Astrocyte (in vitro differentiated cells and primary cell): ENCODE measurements at places on chromosomes 4 and X. TPM values are rescaled to one million over a fixed set of nuclear protein-coding genes. Genes with fewer than 3 reads are reported as not detected.

RPL39 gene
- 1,404 and 1,492 TPM in 2 replicates for total RNA-seq

TRIM2 gene
- 46.4 and 51.8 TPM in 2 replicates for total RNA-seq

ZNF185 gene
- 7.8 and 16.2 TPM in 2 replicates for total RNA-seq

MAGEA2 gene
- 6.1 and 7.1 TPM in 2 replicates for total RNA-seq

DNA sequence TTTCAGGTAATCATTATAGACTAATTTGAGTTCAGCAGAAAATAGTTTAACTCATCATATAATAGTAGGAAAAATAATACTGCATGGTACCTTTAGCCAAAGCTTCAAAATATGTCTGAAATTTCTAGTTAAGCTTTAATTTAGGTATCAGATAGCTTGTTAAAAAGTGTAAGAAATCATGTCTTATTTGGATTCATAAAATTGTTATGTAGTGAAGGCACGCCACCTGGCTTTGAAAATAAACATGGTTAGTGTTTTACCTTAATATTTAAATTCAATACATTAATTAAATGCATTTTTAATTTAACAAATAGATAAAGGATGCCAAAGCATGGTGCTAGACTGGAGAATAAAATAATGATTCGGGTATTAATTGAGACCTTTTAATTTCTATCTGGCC lies 211.4 kb downstream of the FSTL5 start:
- H3K27me3 ChIP-seq: no peaks in the 10 kb centered on the region
- DNase-seq: no peak
- no peaks in the 10 kb centered on the region for H3K36me3 ChIP-seq
- no peak overlapping the region for H3K27ac ChIP-seq
- no peak overlapping the region for H3K4me3 ChIP-seq

GRCh38 chrX:53379747-53380146 lies 42.7 kb downstream of the SMC1A start:
- H3K4me3 ChIP-seq: no peak overlapping the region
- no peak for DNase-seq
- no peaks in the 10 kb centered on the region for H3K27me3 ChIP-seq
- no peaks in the 10 kb centered on the region for H3K4me1 ChIP-seq

DNA sequence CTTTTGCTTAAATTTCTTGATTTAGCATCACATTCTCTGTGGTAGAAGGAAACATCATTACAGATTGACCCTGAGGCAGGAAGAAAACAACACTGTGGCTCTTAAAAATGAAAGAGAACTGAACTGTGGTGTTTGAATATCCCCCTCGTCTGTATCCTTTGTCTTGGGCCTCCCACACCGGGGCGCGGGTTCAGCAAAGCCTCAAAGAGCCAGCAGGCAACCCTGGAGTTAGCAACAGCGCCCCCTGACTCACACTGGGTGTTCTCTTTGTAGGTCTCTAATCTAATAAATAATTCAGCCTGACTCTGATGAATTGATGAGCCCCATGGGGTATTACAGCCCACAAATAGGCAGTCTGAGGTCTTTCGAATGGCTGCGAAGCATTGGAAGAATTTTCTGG lies 46.1 kb upstream of the CTSO start:
- H3K36me3 ChIP-seq: no peaks in the 10 kb centered on the region
- DNase-seq: no peak
- H3K27me3 ChIP-seq: no peaks in the 10 kb centered on the region
- H3K27ac ChIP-seq: no peak overlapping the region
- no peaks in the 10 kb centered on the region for H3K4me1 ChIP-seq

DNA sequence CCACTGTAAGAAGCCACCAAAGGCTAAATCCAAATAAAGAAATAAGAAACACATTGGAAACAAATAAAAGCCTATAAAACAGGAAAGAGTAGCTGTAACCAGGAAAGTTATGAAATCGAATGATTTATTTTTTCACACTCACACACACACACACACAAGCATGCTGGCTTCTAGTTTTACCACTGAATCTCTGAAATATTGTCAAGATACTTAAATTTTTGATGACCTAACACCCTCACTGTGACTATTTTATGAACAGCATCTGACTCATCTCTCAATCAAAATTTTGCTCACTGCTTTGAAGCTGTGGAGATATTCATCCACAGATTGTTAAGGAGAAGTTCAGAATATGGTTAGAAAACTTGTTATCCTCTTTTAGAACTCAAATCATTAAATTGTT lies 13.9 kb upstream of the GABRB1 start:
- H3K4me1 ChIP-seq: peaks cover 6% of the 10 kb centered on the region
- H3K27ac ChIP-seq: no peak overlapping the region
- no peaks in the 10 kb centered on the region for H3K27me3 ChIP-seq
- DNase-seq: peak; percentile 53
- H3K36me3 ChIP-seq: no peaks in the 10 kb centered on the region

DNA sequence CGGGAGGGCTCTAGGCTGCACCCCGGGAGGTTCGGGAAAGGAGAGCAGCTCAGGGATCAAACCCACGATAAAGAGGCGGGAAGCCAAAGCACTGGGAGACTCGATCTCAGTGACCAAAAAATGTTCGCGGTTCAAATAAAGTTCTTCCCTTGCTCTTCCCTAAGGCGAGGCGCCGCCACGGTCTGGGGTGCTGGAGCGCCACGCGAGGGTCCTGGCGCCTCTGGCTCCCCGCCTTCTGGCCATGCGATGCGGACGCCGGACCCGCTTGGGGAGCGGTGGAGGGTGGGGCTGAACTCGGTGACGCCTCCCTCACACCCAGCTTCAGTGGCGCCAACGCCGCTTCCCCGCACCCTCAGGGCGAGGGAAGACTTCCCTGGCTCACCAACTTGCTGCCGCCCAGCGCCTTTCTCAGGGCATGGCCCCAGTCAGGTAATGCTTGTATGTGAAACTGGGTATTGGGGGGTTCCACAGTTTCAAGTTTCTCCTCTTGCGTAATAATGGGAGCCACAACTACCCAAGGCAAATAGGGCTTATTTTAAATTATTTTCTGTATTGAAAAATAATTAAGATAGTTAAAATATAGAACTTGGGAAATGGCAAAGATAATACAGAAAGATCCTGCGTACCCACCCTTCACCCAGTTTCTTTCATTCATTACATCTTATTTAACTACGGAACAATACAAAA lies at the start of gene QRFPR:
QRFPR (minus strand) TSS at position 243 of the 687 bp plus-strand sequence. CDS start 371 bp downstream, outside the sequence.
- no peak for DNase-seq
- peak within 1 kb of the TSS; percentile 48 for H3K4me3 ChIP-seq
- H3K27me3 ChIP-seq: peaks cover 32% of the 10 kb centered on the region
- no peaks in the 10 kb centered on the region for H3K4me1 ChIP-seq
- H3K27ac ChIP-seq: no peak within 1 kb of the TSS

DNA sequence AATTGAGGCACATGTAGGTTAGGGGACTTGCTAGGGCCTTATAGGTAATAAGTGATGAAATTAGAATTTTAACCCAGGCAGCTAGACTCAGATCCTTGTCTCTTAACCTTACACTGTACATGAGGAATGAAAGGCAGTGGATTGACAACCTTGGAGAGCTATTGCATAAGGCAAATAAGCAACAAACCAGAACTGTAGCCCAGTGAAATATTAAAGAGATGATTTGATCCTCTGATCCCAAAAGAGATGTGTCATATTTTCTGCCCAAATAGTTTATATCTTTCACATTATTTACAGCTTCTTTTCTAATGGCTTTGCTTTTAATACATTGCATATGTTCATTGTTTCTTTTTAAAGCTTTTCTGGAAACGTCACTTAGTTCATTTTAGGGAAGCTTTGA lies 252.6 kb downstream of the ANK2 start:
- no peaks in the 10 kb centered on the region for H3K36me3 ChIP-seq
- H3K27ac ChIP-seq: no peak overlapping the region
- no peak overlapping the region for H3K4me3 ChIP-seq

DNA sequence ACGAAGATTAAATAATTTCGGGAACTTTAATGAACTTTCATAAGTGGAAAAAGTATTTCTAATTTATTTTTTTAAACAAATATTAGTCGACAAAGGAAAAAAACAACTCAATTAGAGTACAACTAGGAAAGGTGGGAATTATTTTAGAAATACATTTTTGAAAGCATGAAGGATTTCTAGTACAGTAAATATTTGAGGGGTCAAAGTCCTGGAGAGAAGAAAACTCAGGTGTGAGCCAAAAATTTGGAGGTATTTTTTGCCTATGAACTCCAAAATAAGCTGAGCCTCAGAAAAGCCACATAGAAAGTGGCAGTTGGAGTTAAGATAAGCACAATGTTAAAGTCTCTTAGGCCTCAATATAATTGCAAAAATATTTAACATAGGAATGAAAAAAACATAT lies 2017.3 kb downstream of the C4orf33 start:
- H3K27ac ChIP-seq: no peak overlapping the region
- no peak overlapping the region for H3K4me3 ChIP-seq
- H3K4me1 ChIP-seq: no peaks in the 10 kb centered on the region
- no peaks in the 10 kb centered on the region for H3K36me3 ChIP-seq
- DNase-seq: no peak
- H3K27me3 ChIP-seq: no peaks in the 10 kb centered on the region

DNA sequence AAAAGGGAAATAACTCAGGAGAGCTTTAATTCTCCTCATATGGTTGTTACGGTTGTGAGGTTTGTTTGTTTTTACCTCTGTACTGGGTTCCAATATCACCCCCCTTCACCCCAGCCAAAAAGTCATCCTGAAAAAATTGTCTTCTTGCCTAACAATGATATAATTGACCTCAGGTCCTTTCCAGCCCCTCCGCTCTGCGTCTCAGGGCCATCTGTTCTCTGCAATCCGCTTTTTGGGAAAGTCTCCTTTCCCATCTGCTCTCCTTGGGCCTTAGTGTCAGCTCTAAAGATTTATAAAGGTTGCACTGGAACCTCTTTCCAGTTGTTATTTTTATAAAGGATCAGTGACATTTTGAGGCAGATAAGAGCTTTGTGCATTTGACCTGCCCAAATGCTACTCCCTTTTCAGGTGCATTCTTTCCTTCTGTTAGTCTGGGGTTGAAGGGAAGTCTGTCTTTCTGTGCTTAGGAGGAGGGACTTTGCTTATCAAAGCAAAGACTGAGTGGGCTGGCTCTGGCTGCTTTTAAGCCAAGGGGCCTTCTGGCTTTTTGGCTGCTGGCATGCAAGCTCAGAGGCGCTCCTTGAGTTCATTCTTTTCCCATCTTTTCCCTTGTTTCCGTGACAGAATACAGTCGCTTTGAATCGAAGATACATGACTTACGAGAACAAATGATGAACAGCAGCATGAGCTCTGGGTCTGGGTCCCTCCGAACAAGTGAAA lies 34.1 kb downstream of the DLG3 start:
- H3K4me3 ChIP-seq: peak overlapping the region; percentile 47
- no peaks in the 10 kb centered on the region for H3K27me3 ChIP-seq
- DNase-seq: peak; percentile 12
- H3K27ac ChIP-seq: peak overlapping the region; percentile 95
- peaks cover 49% of the 10 kb centered on the region for H3K4me1 ChIP-seq

GRCh38 chrX:70552130-70552704 lies 107.6 kb downstream of the DLG3 start:
- no peak overlapping the region for H3K27ac ChIP-seq
- no peaks in the 10 kb centered on the region for H3K36me3 ChIP-seq
- no peaks in the 10 kb centered on the region for H3K4me1 ChIP-seq
- no peak overlapping the region for H3K4me3 ChIP-seq
- no peak for DNase-seq
- H3K27me3 ChIP-seq: no peaks in the 10 kb centered on the region

GRCh38 chr4:6917461-6918271 lies 8.0 kb downstream of the TBC1D14 start:
- no peak overlapping the region for H3K27ac ChIP-seq
- H3K4me3 ChIP-seq: no peak overlapping the region
- H3K27me3 ChIP-seq: no peaks in the 10 kb centered on the region
- no peak for DNase-seq
- H3K4me1 ChIP-seq: peaks cover 8% of the 10 kb centered on the region
- H3K36me3 ChIP-seq: no peaks in the 10 kb centered on the region

GRCh38 chr4:48162162-48162561 lies 28.1 kb upstream of the TXK start:
- H3K4me1 ChIP-seq: peaks cover 6% of the 10 kb centered on the region
- no peaks in the 10 kb centered on the region for H3K36me3 ChIP-seq
- peak; percentile 62 for DNase-seq
- H3K27me3 ChIP-seq: no peaks in the 10 kb centered on the region
- no peak overlapping the region for H3K4me3 ChIP-seq

DNA sequence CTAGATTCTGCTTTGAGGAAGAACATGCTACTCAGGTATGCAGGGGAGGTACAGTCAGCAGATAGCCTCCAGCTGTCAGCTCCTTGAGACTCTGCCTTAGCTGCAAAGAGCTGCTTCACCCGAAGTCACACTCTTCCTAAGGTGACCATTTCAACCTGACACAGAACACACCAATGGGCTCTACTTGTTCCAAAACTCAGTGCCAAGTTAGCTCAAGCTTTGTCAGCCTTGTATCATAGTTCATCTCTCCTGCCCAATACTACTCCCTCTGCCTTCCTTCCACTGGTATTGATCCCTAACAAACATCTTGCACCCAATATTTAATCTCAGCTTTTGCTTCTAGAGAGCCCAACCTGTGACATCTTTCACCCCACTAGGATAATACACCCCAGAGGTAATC lies 7.8 kb upstream of the SMARCA1 start:
- no peak overlapping the region for H3K4me3 ChIP-seq
- H3K27ac ChIP-seq: no peak overlapping the region
- no peaks in the 10 kb centered on the region for H3K4me1 ChIP-seq
- no peaks in the 10 kb centered on the region for H3K27me3 ChIP-seq

GRCh38 chr4:75087865-75088264 lies 154.9 kb downstream of the PARM1 start:
- no peak overlapping the region for H3K27ac ChIP-seq
- no peaks in the 10 kb centered on the region for H3K4me1 ChIP-seq
- no peaks in the 10 kb centered on the region for H3K27me3 ChIP-seq
- no peaks in the 10 kb centered on the region for H3K36me3 ChIP-seq
- H3K4me3 ChIP-seq: no peak overlapping the region

- H3K27ac ChIP-seq: no peak overlapping the region
- H3K4me1 ChIP-seq: no peaks in the 10 kb centered on the region
- H3K27me3 ChIP-seq: no peaks in the 10 kb centered on the region
- no peak for DNase-seq
- no peaks in the 10 kb centered on the region for H3K36me3 ChIP-seq
Measured at GRCh38 chr4:90441770-90442169, 314.6 kb downstream of the CCSER1 start.

- peak; percentile 91 for DNase-seq
- no peak overlapping the region for H3K27ac ChIP-seq
- no peaks in the 10 kb centered on the region for H3K27me3 ChIP-seq
- no peaks in the 10 kb centered on the region for H3K36me3 ChIP-seq
- peaks cover 10% of the 10 kb centered on the region for H3K4me1 ChIP-seq
Measured at GRCh38 chrX:22950269-22951266, 49.2 kb upstream of the DDX53 start.

DNA sequence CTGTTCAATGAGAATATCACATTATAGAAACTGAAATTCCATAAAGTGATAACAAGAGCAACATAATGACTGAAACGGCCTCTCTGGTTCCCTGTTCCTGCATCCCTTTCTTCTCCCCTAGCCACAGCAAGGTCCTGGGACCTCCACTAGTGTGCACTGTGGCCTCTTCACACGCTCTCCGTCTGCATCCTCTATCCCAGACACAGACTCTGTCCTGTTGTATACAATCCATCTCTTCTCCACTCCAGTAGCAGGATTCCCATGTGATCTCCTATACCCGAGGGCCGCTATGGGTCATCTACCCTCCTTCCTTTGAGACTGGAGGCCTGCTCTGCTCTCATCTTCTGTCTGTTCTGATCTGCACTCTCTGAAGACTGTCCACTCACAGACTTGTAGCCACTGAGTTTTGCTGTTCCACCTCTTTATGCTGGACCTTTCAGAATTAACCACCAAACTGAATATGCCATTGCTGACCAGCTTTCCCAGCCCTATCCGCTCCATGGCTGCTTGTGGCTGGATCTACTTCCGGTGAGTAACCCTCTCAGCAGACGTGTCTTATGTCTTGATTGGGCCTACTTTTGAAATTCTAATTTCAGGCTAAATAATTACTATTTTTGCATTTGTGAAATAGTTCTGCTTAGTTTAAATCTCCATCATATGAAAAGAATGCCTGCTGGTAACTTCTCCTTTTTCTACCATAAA lies 105.1 kb upstream of the NAP1L5 start:
- no peak overlapping the region for H3K27ac ChIP-seq
- H3K36me3 ChIP-seq: no peaks in the 10 kb centered on the region
- DNase-seq: no peak
- no peak overlapping the region for H3K4me3 ChIP-seq
- H3K27me3 ChIP-seq: no peaks in the 10 kb centered on the region
